Activated naive CD8-positive, alpha-beta T cell treated with anti-CD3 and anti-CD28 coated beads for 36 hours (primary cell): ENCODE measurements at places on chromosomes 2 and 18.

DNA sequence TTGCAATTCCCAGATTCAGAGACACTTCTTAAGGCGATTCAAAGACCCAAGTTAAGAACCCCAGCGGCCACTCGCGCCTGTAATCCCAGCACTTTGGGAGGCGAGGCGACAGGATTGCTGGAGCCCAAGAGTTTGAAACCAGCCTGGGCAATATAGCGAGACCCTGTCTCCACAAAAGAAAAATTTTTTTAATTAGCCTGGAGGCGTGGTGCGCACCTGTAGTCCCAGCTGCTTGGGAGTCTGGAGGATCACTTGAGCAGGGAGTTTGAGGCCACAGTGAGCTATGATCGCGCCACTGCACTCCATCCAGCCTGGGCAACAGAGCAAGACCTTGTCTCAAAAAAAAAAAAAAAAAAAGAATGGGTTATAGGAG is 585 bp upstream of the ANAPC1 start:
- peak overlapping the region; percentile 94 for H3K4me3 ChIP-seq
- H3K4me1 ChIP-seq: peaks cover 9% of the 10 kb centered on the region
- H3K36me3 ChIP-seq: peaks cover 24% of the 10 kb centered on the region

- H3K27ac ChIP-seq: no peak overlapping the region
- DNase-seq: no peak
- no peaks in the 10 kb centered on the region for H3K27me3 ChIP-seq
- H3K4me3 ChIP-seq: no peak overlapping the region
These were observed 94.3 kb upstream of the WDSUB1 start for GRCh38 chr2:159380685-159381239.

- peaks cover 11% of the 10 kb centered on the region for H3K4me1 ChIP-seq
- H3K36me3 ChIP-seq: peaks cover 6% of the 10 kb centered on the region
- DNase-seq: no peak
- no peaks in the 10 kb centered on the region for H3K27me3 ChIP-seq
- no peak overlapping the region for H3K27ac ChIP-seq
These were observed 42.1 kb upstream of the SNTG2 start for GRCh38 chr2:908568-908967.

DNA sequence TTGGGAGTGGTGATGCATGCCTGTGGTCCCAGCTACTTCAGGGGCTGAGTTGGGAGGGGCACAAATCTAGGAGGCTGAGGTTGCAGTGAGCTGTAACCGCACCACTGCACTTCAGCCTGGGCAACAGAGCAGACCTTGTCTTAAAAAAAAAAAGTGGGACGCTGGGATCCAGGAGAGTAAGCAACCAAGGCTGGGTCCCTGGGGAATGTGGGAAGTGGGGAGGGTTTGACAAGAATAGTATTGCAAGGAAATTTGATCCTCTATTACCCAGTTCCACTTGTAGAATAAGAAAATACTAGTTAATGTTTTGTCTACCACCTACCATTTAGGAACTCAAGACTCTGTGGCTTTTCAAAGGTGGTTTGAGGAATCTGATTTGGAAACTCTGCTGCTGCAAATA is 21.1 kb upstream of the DYTN start:
- no peak overlapping the region for H3K4me3 ChIP-seq
- H3K4me1 ChIP-seq: no peaks in the 10 kb centered on the region
- H3K36me3 ChIP-seq: no peaks in the 10 kb centered on the region
- peaks cover 16% of the 10 kb centered on the region for H3K27me3 ChIP-seq

GRCh38 chr2:155266583-155266982 is 568.1 kb downstream of the KCNJ3 start:
- DNase-seq: no peak
- H3K4me1 ChIP-seq: no peaks in the 10 kb centered on the region

DNA sequence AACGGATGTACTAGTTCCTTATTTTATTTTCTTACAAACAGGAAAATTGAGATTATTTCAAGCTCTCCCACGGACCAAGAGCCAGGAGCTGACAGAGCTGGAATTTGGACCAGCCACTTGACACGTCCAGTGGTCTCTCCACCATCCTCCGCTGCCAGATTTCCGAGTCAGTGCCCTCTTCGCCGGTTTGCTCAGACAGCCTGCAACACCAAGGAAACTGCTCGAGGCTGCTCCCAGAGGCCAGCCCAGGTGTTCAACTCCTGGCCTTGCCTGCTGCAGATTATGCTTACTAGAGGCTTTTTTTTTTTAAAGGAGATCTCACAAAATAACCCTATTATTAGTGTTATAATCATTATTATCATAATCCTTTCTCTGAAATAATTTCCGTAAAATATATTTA is 779.8 kb downstream of the RNF144A start:
- peaks cover 12% of the 10 kb centered on the region for H3K36me3 ChIP-seq
- peaks cover 30% of the 10 kb centered on the region for H3K4me1 ChIP-seq

GRCh38 chr2:169298007-169298406 is 64.3 kb downstream of the LRP2 start:
- H3K27me3 ChIP-seq: peaks cover 37% of the 10 kb centered on the region
- H3K4me1 ChIP-seq: no peaks in the 10 kb centered on the region
- no peaks in the 10 kb centered on the region for H3K36me3 ChIP-seq
- H3K4me3 ChIP-seq: no peak overlapping the region
- H3K27ac ChIP-seq: no peak overlapping the region

- peaks cover 23% of the 10 kb centered on the region for H3K27me3 ChIP-seq
- no peaks in the 10 kb centered on the region for H3K36me3 ChIP-seq
These were observed 117.6 kb downstream of the LTBP1 start for GRCh38 chr2:33064349-33064801.

DNA sequence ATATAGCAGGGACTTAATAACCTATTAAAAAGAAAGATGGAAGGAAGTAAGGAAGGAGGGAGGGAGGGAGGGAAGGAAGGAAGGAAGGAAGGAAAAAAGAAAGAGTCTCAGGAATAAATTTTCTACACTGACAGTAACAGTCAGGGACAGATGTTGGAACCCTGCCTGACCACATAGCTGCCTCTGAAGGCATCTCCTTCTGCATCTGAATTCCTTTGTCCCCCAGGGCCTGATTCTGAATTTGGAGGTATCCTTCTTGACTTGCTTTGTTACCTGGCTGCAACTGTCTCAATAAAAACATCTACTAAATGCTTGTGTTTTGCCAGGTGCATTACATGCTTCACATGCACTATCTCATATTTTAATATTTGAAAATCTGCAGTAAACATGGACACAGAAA is 17.4 kb upstream of the LRATD1 start:
- no peak overlapping the region for H3K27ac ChIP-seq
- peaks cover 6% of the 10 kb centered on the region for H3K27me3 ChIP-seq
- H3K36me3 ChIP-seq: no peaks in the 10 kb centered on the region
- H3K4me3 ChIP-seq: no peak overlapping the region
- H3K4me1 ChIP-seq: no peaks in the 10 kb centered on the region

DNA sequence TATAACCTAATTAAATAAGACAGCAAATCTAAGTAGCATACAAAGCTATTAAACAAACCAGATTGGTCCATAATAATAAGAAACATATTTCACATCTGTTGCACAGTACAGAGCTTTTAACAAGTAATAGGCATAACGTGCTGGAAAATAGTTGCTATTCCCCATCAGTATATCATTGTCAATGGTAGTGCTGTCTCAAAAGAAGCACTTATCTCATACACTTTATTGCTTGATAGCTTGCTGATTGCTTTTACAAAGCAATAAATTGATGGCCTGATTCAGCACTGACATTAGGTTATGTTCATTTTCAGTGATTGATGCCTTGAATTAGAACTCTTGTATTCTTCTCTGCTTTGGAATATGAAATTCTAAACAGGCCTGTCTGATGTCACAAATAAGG is 641.7 kb downstream of the CBLN2 start:
- no peaks in the 10 kb centered on the region for H3K27me3 ChIP-seq
- H3K36me3 ChIP-seq: no peaks in the 10 kb centered on the region
- H3K4me3 ChIP-seq: no peak overlapping the region
- DNase-seq: no peak

GRCh38 chr2:112345030-112346027 is 69.9 kb downstream of the ZC3H6 start:
- no peak overlapping the region for H3K27ac ChIP-seq
- peaks cover 7% of the 10 kb centered on the region for H3K4me1 ChIP-seq
- H3K36me3 ChIP-seq: peaks cover 2% of the 10 kb centered on the region

DNA sequence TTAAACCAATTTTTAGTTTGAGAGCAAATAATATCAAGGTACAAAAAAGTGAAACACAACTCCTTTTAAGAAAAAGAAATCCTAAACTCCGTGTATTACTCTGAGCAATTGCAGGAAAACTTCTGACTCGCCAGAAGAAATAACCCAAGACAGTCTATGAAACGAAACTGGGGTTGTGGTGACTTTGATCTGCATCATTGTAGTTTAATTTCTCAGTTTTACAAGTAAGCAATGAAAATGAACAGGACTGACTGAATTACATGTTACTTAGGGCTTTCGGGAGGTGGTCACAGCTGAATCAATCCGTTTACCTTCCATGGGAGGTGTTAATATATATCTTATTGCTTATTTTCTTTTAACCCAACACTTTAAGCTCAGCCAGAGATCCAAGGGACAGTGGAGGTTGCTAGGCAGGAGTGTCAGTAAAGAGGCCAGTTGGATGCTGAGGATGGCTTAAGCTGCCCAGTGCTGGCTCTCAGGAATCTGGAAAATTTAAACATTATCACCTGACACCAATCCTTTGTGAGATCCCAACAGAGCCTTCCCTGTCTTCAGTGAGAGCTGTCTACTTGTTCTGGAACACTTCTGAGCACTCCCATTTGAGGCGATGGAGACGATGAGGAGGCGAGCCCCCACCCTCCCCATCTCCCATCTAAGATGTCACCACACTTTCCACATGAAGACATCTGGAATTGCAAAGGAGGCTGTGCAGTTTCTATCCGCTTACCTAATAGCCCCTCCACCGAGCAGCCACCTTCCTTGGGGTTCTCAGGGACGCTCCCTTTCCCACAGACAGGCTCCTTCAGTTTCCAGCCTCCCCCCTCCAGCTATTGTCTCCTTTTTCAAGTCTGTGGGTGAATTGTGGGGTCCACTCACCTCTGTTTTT is 3.6 kb upstream of the RAB31 start:
- no peak overlapping the region for H3K27ac ChIP-seq
- peaks cover 62% of the 10 kb centered on the region for H3K27me3 ChIP-seq
- H3K4me3 ChIP-seq: no peak overlapping the region
- no peaks in the 10 kb centered on the region for H3K36me3 ChIP-seq

- no peak for DNase-seq
- peaks cover 21% of the 10 kb centered on the region for H3K36me3 ChIP-seq
- peak overlapping the region; percentile 13 for H3K27ac ChIP-seq
- H3K4me1 ChIP-seq: peaks cover 54% of the 10 kb centered on the region
- no peak overlapping the region for H3K4me3 ChIP-seq
- H3K27me3 ChIP-seq: no peaks in the 10 kb centered on the region
These were observed 53.1 kb downstream of the HPCAL1 start for GRCh38 chr2:10355471-10356438.

GRCh38 chr2:207363761-207364290 is 165.9 kb upstream of the CREB1 start:
- H3K4me3 ChIP-seq: no peak overlapping the region
- no peaks in the 10 kb centered on the region for H3K36me3 ChIP-seq
- H3K27ac ChIP-seq: no peak overlapping the region
- DNase-seq: no peak
- no peaks in the 10 kb centered on the region for H3K4me1 ChIP-seq
